ENCODE measurements at places on chromosomes 4 and X. TPM values are rescaled to one million over a fixed set of nuclear protein-coding genes. Genes with fewer than 3 reads are reported as not detected.

- DNase-seq, result no peak
Observed at GRCh38 chr4:96390404-96390803, 550.5 kb downstream of the PDHA2 start.

DNA sequence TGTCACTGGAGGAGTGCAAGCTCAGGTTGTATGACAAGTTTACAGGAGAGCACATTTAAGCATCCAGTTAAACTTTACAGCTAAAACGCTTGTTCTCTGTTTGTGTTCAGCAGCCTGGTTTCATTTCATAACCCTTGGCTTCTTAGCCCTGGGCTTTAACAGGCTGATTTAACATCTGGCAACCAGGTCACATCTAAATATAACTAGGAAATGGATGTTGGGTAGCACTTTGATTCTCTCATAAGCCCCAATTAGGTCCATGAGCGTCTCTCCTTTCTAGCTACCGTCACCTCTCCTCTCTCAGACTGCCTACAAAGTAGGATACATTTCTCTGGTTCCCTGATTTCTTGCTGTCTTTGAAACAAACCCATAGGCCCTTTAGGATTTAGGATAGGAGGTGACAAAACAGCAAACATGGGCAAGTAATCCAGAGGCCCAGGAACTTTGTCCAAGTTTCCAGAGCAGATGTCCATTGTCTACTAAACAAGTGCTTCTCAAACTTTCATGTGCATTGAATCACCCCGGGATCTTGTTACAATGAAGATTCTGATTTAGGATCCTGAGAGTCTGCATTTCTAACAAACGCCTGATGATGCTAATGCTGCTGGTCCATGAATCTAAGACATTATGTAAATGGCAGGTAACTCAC lies 22.5 kb downstream of the OTUD6A start:
- DNase-seq, result no peak

DNA sequence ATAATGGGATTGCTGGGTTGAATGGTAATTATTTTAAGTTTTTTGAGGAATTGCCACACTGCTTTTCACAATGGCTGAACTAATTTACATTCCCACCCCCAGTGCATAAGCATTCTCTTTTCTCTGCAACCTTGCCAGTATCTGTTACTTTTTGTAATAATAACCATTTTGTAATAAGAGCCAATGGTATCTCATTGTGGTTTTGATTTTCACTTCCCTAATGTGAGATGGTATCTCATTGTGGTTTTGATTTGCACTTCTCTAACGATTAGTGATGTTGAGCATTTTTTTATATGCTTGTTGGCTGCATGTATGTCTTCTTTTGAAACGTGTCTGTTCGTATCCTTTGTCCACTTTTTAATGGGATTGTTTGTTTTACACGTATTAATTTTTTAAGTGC lies 213.1 kb upstream of the HDX start:
- no peak for DNase-seq

DNA sequence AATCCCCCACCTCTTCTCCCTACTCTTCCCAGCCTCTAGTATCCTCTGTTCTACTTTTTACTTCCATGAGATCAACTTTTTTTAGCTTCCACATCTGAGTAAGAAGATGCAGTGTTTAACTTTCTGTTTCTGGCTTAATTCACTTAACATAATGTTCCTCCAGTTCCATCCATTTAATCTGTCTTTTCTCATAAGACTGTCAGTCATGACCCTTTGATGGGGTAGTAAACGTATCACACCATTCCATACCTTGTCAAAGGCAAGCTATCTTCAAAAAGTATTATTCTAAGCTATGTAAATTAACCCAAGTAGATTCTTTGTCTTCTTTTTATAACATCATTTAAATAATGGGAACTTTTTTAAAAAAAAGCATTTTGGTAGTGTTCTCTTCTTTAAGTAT lies 15.0 kb upstream of the GBA3 start:
- DNase-seq, result no peak

DNA sequence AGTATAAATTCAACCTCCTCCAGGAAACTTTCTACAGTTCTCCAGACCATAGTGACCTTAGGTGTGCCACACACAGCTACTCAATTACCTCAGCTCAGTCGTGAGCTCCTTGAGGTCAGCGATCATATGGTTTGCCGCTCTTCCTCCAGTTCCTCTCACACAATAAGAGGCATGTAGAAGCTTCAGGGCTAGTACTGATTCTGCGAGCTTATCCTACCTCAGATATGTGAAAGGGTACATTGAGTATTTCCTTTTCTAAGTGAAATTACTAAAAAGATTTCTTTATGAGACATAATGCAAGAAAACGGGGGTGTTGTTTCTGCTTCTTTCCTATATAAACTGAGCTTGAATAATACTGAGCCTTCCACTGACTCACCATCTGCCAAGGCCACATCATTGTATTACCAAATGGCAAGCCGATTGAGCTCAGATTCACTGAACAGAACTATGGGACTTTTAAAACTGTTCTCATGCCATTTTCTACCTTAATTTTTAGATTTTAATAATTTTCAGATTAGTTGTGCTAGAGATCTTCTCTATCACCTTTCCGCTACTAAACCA lies 183.1 kb downstream of the HS6ST2 start:
- no peak for DNase-seq

The TNMD gene
- total RNA-seq, result 0.19 TPM

DNA sequence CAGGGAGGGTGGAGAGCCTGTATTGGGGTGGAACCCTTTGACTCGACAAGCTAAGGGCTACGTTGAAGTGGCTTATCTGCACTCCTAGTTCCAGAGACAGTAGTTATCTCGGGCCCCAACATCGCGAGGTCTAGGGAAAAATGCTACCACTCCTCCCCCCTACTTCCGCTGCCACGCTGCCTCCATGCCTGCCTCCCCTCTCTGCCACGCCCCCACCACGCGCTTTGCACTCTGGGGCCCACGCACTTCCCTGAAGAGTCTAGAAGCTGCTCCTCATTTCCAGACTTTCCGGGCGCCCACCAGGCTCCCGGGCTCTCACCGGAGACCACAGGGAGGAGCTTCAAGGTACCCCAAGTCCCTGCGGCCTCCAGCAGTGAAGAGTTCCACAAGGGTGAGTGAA lies at the start of gene PASD1:
TSS of gene PASD1 (plus strand) at position 227 of the 400 bp plus-strand sequence. CDS start 37,879 bp downstream, outside the sequence.
- DNase-seq, result no peak

GRCh38 chrX:119118780-119119395 lies 8.7 kb downstream of the KIAA1210 start:
- DNase-seq, result no peak

The HUWE1 gene
- total RNA-seq, result 107 TPM

GRCh38 chr4:3314706-3315260 lies 22.0 kb downstream of the RGS12 start:
- DNase-seq, result no peak

The ARFIP1 gene
- total RNA-seq, result 13.4 TPM

The FGFBP1 gene
- not detected for total RNA-seq

The SMIM43 gene
- total RNA-seq, result not detected

The AREG gene
- total RNA-seq, result 1.4 TPM

The MAGEE2 gene
- total RNA-seq, result 0.16 TPM

The MBTPS2 gene
- 8.3 TPM for total RNA-seq

DNA sequence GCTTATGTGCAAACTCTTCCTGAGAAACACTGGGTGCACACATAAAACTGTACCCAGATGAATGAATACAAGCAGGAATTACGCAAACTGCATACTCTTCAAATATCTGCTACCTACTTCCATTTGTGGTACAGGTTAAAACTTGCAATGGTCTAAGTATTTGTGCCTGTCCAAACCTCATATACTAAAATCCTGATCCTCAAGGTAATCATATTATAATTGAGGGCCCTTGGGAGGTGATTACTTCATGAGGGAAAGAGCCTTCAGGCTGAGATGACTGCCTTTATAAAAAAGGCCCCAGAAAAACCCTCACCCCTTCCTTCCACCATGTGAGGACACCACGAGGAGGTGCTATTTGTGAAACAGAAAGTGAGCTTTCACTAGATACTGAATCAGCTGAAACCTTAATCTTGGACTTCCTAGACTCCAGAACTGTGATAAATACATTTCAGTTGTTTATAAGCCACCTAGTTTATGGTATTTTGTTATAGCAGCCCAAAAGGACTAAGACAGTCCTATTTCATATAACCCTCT lies 1977.2 kb downstream of the PCDH7 start:
- no peak for DNase-seq

- DNase-seq, result no peak
Observed at GRCh38 chr4:1998296-1998695, 10.5 kb downstream of the NELFA start.

DNA sequence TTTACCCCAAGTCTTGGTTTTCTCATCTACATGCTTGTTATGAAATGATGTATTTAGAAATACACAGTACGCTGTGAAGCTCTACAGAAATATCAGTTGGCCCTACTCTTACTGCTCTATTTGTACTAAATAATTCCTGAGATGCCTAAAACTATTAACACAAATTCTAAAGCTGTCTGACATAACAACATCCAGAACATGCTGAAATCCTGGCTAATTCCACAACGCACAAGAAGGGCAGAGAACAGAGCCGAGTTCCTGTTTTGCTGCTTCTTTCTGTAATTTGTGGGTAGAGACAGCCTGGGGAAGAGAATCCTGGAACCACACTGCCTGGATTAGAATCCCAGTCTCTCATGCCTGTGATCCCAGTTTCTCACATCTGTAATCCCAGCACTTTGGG lies 59.0 kb downstream of the ZNF827 start:
- DNase-seq, result no peak
